CD4-positive, alpha-beta T cell treated with Interleukin-6 at 100 ng/mL for 8 hours (primary cell): ENCODE measurements at places on chromosomes 1 and 21.
A peak's percentile ranks its signal among the peaks of the same experiment; 100 is the strongest.

DNA sequence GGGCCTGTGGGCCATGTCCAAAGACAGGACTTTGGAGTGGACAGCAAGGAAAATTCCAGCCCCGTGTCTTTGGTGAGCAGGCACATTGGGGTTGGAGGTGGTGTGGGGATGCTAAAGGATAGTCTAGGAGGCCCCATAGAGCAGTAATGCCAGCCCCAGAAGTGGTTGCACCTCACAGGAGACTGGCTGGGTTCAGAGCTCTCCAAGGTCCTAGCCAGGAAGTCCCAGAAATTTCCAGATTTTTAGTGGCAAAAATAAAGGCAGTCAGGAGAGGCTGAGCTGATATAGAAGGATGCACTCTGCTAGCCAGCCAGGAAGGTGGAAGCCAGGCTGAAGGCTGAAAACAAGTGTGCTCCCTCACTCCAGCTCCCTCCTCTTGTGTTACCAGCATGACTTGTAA, 144.0 kb upstream of the KCND3 start:
- no peak for DNase-seq

- no peak for DNase-seq
Measured at GRCh38 chr1:31782421-31783410, 18.6 kb upstream of the ADGRB2 start.

DNA sequence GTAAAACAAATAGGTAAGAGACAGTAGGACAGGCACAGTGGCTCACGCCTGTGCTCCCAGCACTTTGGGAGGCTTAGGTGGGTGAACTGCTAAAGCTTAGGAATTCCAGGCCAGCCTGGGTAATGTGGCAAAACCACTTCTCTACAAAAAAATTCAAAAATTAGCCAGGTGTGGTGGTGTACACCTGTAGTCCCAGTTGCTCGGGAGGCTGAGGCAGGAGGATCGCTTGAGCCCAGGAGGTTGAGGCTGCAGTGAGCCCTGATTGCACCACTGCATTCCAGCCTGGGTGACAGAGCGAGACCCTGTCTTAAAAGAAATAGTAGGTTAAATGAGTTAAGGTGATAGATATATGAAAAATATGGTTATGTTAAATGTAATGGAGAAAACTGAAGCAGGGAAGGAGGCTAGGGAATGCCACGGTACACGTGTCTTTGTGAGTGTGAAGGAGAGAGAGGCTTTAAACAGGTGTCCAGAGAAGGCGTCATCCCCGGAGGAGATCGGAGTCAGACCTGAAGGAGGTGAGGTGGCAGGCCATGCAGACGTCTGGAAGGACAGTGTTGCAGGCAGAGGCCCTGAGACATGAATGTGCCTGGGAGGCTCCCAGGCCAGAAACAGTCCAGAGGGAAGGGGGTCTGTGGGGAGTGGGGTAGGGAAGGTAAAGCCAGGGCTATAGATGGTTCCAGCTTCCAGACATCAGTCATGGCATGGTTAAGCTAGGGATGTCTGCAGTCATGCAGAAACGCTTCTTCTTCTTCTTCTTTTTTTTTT, 7.2 kb upstream of the RIPPLY3 start:
- no peak for DNase-seq

DNA sequence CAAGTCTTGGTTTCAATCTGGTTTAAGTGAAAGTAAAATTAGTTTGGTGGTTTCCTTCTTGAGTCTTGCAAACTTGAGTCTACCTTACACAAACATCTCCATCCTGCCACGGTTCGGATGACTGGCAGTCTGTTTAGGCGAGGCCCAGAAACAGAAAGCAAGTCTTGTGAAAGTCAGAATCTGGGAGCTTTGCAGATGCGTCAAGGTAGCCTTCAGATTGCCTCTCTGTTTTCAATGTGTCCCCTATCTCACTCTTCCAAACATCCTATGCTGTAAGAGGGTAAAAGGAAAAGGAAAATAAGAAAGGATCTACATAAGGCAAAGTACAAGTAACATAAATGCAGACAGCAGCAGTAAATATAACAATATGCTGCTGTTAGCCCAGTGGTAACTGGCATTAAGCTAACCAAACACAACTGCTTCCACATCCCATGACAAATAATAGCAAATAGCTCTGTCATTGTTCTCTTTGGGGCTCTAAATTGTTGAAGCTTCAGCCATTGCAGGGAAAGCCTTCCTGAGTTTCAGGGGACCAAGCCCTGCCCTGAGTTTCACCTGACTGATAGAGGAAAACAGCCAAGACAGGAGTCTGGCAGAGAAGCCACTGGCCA, 26.2 kb upstream of the C1orf105 start:
- DNase-seq: peak; percentile 86
